ENCODE measurements at places on chromosomes 1 and 21.

GRCh38 chr1:197222780-197223179 is 45.3 kb upstream of the CRB1 start:
- DNase-seq = no peak

- peak; percentile 60 for DNase-seq
Measured at GRCh38 chr1:179251675-179252074, 22.2 kb upstream of the ABL2 start.

- DNase-seq = no peak
Measured at GRCh38 chr1:11150326-11150725, 38.8 kb upstream of the ANGPTL7 start.

GRCh38 chr1:116987256-116987555 is 14.4 kb upstream of the CD101 start:
- DNase-seq = no peak

DNA sequence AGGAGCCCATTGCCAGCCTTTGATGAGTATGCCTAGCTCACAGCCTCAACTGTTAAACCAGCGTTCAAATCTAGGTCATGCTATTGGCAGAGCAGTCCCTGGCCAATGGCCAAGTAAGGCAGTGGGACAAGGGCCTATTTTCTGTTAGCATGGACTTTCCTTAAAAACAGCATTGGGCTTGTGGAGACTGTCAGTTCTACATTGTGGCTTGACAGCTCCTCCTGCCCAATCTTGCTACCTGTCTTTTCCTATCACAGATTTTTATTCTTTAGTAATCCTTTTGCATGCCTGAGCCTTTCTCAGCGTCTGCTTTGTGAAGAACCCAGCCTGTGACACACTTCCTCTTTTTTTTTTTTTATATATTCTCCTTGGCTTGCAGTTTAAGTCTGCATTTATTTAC is 56.4 kb downstream of the DIP2A start:
- DNase-seq = peak; percentile 8

GRCh38 chr1:210373628-210373877 is 44.9 kb downstream of the HHAT start:
- DNase-seq = no peak

DNA sequence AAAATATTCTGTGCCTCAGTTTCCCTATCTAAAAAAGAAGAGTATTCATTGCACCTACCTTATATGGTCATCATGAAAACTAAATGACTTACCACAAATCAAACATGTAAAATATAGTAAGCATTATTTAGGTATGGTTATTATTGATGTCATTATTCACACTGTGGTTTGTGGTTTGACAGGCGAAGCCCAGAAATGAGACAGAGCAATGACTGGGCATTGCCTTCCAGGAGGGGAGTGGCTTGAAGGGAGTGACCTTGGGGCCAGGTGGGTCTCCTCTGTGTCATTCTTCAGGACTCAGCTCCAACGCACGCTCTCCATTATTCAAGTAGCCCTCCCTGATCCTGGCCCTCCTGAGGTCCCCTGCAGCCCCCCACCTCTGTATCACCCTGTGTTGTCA is 133.7 kb downstream of the DMRTA2 start:
- DNase-seq = no peak

- DNase-seq = peak; percentile 41
Measured at GRCh38 chr1:24385160-24385940, 28.2 kb downstream of the STPG1 start.

- no peak for DNase-seq
Measured at GRCh38 chr1:85224734-85225623, 24.2 kb upstream of the SYDE2 start.

GRCh38 chr1:94339206-94339927 is 78.8 kb upstream of the ABCD3 start:
- DNase-seq = no peak

DNA sequence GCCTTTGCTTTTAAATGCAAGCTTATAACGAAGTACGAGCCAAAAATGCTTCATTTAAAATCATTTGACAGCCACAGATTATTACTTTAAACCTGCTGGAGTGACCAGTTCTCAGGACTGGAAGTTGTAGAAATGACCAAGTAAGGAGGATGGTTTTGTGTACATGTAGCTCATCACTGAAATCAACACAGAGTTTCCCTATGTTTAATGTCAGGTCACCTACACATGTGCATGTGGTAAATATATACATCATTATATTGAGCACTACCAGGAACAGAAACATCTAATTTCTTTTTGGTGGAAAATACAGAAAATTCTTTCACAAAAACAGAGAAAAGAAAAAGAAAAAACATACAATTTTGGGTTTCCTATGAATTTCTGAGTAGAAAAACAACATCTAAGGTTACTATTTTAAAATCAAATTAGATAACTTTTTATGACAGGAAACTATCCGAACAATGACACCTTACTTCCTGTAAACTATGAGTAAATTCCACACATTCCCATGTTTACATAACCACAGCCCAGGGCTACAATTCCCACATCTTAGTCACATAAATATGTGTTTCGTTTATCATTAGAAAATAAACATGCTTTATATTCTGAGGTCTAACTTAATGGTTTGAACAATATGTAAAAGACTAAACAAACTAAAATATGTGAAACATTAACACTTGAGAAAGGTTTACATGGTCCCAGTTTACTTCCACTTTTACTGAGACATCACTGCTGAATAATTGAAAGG is 73.6 kb downstream of the ZNF281 start:
- peak; percentile 88 for DNase-seq

DNA sequence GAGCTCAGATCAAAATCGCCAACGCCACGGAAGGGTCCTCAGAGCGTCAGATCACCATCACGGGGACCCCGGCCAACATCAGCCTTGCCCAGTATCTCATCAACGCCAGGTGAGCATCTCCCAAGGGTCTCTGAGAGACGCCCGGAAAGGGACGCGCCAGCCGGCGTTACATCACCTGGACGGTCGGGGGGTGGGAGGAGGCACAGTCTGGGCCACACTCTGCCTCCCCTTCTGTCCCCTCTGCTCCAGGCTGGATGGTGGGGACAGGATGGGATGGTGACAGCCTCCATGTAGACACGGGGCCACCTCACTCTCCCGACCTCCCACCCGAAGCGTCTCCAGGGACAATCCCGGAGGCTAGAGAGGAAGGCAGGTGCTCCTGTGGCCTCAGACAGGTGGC is 41.5 kb upstream of the COL6A1 start:
- no peak for DNase-seq

DNA sequence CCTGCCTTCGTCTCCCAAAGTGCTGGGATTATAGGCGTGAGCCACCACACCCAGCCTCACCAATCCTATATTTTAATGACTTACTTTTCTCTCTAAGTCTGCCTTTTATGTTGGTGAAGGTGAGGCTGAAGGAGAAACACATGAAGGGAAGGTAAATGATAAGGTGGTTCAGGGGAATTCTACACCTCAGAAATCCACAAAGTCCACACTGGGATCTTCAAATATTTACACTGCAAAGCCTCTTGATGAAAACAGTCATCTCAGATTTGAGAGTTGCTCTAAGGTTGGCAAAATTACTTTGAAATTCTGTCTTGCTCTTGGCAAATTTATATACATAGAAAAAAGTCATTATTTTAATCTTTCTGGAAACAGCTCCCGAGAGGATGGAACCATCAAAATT is 42.0 kb upstream of the CACHD1 start:
- no peak for DNase-seq

GRCh38 chr1:165773324-165773965 is 4.8 kb upstream of the TMCO1 start:
- peak; percentile 95 for DNase-seq

DNA sequence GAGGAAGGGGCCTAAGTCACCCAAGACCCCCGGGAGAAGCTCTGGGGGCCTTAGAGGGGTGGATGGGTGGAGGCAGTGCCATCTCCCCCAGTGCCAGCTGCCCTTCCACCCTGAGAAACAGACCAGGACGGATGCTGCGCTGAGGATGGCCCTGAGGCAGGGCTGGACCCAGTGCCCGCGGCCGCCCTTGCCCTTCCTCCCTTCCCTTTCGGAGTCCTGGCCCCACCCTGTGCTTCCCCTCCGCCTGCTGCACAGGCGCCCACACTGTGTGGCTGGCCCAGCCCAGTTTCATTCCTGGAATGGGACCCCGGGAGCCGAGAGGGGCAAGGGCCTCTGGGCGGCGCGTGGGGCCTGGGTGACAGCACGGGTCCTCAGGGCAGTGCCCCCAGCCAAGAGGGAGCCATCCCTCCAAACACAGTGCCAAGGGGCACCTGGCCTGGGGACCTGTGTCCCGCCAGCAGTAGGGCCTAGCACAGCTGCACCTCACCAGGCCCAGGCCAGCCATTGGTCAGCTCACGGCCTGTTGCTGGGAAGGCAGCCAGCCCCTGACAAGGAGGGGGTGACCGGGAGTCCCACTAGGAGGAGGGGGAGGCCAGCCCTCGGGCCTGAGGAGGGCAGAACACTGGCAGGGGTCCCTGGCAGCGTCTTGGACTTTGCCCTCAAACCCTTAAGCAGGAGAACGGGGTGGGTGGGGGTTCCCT is 13.4 kb upstream of the SKI start:
- no peak for DNase-seq

GRCh38 chr1:34681480-34682451 is 73.1 kb upstream of the GJB5 start:
- DNase-seq = peak; percentile 46

- no peak for DNase-seq
Measured at GRCh38 chr1:174407665-174408064, 40.1 kb upstream of the GPR52 start.

- DNase-seq = no peak
Measured at GRCh38 chr21:16832791-16833190, 680.1 kb upstream of the CXADR start.

GRCh38 chr1:168405906-168406549 is 125.4 kb downstream of the TBX19 start:
- no peak for DNase-seq

DNA sequence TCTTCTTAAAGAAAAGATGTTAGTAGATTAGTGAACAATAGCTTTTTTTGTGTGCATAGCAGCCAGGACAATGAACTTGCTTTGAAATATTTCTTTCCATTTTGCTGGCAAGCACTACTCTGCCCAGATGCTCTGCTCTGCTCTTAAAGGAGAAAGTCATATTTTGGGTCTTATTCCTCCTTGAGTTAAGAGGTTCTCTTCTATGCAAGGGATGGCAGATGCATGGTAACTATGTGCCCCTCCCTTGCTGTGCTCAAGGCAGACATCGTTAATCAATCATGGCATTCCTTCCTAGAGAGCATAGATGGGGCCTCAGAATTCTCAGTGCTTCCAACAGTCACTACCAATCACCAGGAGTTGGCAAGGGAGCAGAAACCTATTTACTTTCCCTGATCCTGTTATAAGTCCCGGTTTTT is 27.6 kb downstream of the NIPAL3 start:
- no peak for DNase-seq

- peak; percentile 46 for DNase-seq
Measured at GRCh38 chr1:167439301-167439988, 78.9 kb downstream of the CD247 start.

DNA sequence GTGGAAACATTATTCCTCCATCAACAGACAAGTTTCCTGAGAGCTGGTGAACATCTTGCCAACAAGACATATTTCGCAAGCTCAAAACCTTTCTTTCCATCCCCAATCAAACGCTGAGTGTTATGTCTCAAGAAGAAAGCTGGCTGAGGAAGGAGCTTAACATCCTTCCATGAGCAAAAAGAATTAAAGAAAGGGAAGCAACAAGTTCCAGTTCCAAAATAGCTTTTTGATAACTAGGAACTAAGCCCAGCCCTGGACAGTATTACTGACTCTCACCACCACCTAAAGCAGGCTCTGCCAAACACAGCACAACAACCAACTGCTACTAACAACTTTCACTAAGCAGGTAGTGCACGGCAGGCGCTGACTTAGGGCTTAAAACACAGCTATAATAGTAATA is 50.2 kb downstream of the CAPZB start:
- DNase-seq = no peak

Measured in ELR (cell line).